ENCODE measurements at places on chromosomes 1 and 21. TPM values are rescaled to one million over a fixed set of nuclear protein-coding genes. Genes with fewer than 3 reads are reported as not detected.

GRCh38 chr1:151593730-151594129 lies 18.1 kb upstream of the SNX27 start:
- no peak for DNase-seq

DNA sequence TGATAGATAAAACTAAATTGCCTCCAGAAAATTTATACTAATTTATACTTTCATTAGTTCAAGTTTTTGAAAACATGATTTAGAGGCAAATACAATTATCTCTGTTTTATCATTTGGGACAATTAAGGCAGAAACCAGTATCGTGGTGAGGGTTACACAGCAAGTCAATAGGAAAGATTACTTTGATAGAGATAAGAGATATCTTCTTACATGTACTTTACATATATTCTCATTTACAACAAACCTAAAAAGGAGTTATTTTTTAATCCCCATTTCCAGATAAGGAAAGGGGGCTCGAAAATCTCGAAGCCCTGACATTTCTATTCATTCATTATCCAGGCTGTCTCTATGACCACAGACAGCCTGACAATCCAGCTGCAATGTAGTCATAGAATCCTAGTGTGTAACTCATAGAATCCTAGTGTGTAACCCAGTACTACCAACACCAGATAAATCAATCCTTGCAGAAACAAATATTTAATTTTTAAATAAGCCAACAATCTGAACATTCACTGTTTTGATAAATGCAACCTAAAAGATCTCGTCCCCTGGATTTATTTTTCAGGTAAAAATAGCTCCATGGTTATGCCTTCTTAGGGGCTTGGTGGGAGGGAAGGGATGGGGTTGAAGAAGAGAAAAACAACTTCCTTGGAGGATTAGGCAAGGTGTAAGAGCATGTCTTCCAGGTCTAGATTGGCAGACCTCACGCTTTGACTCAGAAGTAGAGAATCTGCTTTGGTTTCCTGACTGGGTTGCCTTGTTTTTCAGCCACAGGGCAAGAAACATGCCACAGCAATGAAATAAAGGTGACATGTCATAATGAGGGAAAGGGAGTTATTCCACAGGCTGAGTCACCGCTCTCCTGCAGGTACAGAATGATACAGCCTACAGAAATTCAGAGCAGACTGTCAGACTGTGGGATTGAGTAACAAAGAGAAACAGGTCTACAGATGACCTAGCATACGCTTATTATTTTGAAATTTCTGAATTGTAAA lies 45.6 kb downstream of the IRF2BP2 start:
- DNase-seq: no peak

DNA sequence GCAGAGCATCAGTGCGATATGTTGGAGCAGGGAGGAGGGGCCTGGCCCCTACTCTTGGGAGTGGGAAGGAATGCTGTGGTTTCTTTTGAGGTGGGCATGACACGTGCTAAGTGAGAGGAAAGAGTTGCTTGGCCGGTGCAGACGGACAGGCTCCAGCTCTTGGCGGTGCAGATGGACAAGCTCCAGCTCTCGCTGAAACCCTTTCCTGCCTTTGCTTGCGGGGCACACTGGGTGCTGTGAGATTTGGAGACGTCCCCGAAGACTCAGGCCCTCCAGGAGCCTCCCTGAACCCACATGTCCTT lies 15.9 kb downstream of the PDXK start:
- no peak for DNase-seq

GRCh38 chr1:21292503-21292983 lies 2.3 kb upstream of the ECE1 start:
- no peak for DNase-seq

DNA sequence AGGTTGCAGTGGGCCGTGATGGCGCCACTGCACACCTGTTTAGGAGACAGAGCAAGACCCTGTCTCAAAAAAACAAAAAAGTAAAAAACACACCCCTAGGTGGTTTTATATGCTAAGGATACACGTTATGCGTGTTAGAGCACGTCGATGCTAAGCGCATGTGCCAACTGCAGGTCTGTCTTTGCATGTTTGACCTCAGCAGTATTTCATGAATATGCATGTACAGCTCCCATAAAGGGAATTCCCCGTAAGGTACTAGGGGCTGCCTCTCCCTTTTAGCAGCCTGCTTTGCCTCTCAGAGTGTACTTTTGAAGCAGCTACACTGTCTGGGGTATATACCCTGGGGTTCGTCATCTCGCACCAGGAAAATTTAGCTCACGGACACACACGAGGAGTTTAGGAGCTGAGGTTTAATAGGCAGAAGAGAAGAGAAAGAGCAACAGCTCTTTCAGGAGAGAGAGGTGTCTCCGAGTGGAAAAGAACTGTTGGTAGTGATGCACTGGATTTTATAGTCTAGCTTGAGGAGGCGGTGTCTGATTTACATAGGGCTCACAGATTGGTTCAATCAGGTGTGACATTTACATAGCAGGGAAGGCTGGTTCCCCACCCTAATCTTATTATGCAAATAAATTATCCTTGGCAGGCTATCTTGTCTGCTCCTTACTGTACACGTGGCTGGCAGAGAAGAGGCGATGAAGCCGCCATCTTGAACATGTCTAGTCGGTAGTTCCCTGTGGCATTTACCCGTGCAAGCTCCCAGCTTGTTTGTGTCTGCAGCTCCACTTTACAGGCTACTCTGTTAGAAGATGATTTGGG lies 4.2 kb upstream of the OTUD3 start:
- no peak for DNase-seq

- no peak for DNase-seq
Measured at GRCh38 chr1:39370602-39371001, 120.8 kb upstream of the BMP8A start.

Gene C8B
- total RNA-seq: not detected

Gene AQP10
- not detected for total RNA-seq
